Frontal cortex (tissue), 4 donors: ENCODE measurements at places on chromosomes 2 and 18. TPM values are rescaled to one million over a fixed set of nuclear protein-coding genes. Genes with fewer than 3 reads are reported as not detected.

Gene ATP6V1B1
- total RNA-seq: not detected

Gene KCNK3
- total RNA-seq: 4.1 TPM

Gene DCDC2C
- 1.2 TPM for total RNA-seq

Gene AFG3L2
- 33.8 TPM for total RNA-seq
